ENCODE measurements at places on chromosomes 4 and X.

GRCh38 chr4:48478273-48478672 lies 4.9 kb upstream of the SLC10A4 start:
- DNase-seq, result no peak

DNA sequence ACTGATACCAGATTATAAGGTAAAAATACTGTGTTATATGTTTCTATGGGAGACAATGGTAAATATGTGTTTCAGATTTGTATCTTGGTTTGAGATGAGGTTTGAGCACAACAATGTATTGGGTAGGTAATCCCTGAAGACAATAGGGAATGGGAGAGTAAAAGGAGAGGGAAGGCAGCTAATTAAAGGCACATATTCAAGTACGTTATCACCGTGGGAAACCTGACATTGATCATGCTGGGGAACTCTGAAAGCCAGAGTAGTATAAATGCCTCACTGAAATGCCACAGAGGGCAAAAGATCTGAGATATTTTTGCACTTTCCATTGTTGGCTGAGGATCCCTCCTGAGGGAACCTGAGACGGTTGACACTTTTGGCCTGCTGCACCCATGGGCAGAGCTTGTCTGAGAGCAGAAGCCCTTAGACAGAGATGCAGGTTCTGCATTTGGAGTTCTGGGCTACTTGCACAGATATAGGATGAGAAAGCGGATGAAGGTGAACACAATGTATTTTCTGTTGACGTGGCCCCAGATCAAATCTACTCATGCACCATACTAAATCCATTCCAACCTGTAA lies 506.7 kb downstream of the PCDH18 start:
- no peak for DNase-seq

- no peak for DNase-seq
These were observed 155.9 kb upstream of the MAOA start for GRCh38 chrX:43500246-43500645.

- peak; percentile 56 for DNase-seq
These were observed 825 bp upstream of the RASGEF1B start for GRCh38 chr4:81472281-81473182.

DNA sequence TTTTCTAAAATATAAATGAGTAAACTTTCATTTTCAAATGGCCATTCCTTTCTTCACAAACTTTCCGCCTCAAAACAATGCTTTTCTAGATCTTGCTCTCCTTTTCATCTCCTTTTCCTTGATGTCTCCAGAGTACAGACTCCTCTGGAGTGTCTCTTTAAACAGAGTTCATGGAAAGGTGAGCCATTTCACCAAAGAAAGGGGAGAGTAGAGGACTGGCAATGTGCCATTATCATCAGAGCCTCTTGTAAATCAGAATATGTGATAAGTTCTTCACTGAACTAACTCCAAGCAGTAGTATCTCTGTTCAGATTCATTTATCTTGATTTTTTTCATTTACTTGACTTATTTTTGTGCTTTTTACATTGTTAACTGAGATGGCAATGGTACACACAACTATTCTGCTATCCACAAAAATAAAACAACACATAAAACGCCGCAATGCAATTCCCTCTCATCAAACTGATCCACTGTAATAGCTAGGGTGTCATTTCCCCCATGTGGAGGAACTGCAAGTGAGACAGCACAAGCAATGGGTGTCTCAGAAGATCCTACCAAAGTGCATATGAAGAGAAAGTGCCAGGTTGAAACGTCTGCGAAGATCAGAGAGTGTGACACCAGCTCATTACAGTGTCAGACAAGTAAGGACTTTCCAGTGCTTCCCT lies 125.4 kb downstream of the RASL11B start:
- DNase-seq, result no peak

GRCh38 chrX:20284992-20285391 lies 18.3 kb upstream of the RPS6KA3 start:
- DNase-seq, result no peak

DNA sequence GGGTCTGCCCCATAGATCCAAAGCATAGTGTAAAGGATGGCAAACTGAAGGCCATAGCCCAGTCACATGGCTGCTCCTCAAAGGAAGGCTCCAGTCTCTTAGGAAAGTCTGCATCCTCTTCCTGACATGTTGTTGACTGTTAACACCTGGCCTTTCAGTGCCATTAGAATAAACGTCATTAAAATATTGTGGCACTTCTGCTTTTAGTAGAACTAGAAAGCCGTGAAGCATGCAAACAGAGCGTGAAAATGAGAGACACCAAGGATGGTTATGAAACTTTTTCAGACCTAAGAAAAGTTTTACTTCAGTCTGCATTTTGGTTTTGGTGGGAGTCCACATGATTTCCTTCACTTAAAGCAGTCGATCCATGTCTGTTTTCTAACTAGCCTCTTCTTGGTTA lies 41.1 kb upstream of the AFF2 start:
- no peak for DNase-seq

DNA sequence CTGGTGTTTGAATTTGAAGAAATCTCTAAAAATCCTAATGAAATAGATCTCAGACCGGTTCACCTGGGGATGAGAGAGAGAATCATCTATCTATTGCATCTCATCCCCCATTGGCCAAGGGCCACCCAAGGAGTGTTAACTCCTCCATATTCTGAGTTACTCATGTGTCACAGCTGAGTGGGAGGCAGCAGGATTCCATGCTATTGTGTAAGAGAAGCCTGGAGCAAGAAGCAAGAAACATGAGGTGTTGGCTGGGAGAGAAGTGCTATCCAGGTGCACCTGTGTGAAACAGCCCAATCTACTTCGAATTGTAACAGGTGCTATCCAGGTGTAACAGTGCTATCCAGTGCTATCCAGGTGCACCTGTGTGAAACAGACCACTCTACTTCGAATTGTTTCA lies 150.3 kb upstream of the MAOA start:
- peak; percentile 19 for DNase-seq

DNA sequence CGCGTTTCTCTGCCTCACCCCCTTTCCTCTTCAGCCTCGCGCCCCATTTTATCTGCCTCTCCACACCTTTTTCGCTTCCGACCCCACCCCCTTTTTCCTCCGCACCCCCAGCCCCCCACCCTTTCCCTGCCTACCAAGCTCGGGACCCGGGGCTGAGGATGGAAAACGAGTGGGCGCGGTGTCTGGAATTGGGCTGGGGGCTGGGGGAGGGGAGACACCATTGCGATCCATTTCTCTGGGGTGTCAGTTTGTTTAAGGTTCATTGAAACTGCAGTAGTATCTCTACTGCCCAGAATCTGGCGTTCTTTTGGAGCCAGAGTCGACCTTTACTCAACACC lies 707 bp downstream of the SLC9A6 start:
- DNase-seq, result no peak

GRCh38 chr4:30696191-30696590 lies 24.0 kb upstream of the PCDH7 start:
- DNase-seq, result no peak

- no peak for DNase-seq
These were observed 139.9 kb downstream of the FRMPD4 start for GRCh38 chrX:12278151-12278550.

GRCh38 chrX:10049236-10049635 lies 82.1 kb downstream of the CLDN34 start:
- no peak for DNase-seq

- DNase-seq, result no peak
These were observed 16.0 kb downstream of the CCNQ start for GRCh38 chrX:153582896-153583295.

DNA sequence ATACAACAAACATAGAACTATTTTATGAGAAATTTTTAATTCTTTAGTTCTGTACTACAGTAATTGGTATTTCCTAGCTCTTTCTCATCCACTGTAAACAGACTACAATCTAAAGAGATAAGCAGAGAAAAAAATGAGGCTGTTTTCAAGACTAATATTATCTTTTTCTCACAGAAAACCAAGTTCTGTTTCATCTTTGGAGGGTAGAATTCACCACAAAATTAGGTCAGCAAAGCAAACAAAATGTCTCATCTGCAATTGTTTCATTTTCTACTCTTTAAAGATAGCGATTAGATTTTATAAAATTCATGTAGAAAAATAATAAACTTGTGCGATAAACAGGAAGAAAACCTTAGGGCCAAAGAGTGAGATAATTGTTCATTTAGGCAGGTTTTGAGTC lies 10.8 kb downstream of the APOO start:
- no peak for DNase-seq

- no peak for DNase-seq
These were observed 8.0 kb upstream of the MAGEB5 start for GRCh38 chrX:26208012-26208411.

GRCh38 chr4:15020502-15021286 lies 18.4 kb downstream of the CPEB2 start:
- no peak for DNase-seq

DNA sequence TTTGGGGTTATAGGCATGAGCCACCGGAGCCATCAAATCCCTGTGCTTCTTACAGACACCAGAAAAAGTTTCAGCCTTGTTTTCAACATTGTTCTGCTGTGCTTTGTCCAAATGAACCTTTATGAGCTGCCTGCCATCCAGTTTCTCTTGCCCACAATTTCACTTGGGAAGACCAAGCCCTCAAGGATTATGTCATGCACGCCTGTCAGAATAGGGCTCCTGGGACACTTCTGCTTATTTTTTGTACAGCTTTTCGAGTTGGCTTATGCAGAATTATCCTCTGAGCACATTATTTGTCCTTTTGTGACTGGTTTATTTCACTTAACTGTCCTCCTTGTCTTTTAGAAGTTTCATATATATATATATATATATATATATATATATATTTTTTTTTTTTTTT lies 16.2 kb downstream of the UBE2K start:
- no peak for DNase-seq

- DNase-seq, result no peak
These were observed 428.4 kb upstream of the INTU start for GRCh38 chr4:127204322-127204721.

GRCh38 chr4:3285558-3286334 lies 7.1 kb upstream of the RGS12 start:
- no peak for DNase-seq

DNA sequence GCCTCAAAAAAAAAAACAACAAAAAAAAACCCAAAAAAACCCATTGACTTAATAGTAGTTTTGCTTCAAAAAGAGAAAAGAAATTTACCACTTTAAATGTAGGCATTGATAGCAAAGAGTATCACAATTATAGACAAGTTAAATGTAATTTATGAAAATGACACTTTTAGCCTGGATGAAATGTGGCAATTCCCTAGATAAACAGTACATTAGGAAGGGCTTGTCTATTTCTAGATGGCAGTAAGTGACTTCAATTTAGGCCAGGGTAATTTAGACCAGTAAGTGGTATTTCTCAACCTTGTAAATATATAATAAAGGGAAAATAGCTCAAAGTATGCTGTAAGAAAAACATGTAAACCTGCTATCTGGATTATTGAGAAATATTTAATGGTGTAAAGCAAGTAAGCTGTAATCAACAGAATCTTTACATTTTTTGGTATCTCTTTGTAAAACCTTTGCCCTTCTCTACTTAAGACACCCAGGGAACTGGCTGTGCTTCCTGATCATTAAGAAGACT lies 103.7 kb upstream of the RAPGEF2 start:
- DNase-seq, result no peak

GRCh38 chrX:69186651-69187050 lies 21.4 kb upstream of the PJA1 start:
- DNase-seq, result no peak

- DNase-seq, result peak; percentile 52
These were observed 13.2 kb upstream of the CTSO start for GRCh38 chr4:155966731-155967395.

- DNase-seq, result no peak
These were observed 18.1 kb downstream of the HTRA3 start for GRCh38 chr4:8287343-8288280.

GRCh38 chr4:186557061-186557460 lies 1.7 kb upstream of the MTNR1A start:
- DNase-seq, result no peak

GRCh38 chrX:83508006-83508405 lies at the start of gene POU3F4:
TSS of gene POU3F4 (plus strand) at chrX:83508290. CDS start at chrX:83508325, 35 bp downstream.
- DNase-seq, result no peak

- no peak for DNase-seq
These were observed 265.2 kb downstream of the CHIC1 start for GRCh38 chrX:73828080-73828720.

- no peak for DNase-seq
These were observed 23.0 kb upstream of the DHX15 start for GRCh38 chr4:24607334-24607733.

DNA sequence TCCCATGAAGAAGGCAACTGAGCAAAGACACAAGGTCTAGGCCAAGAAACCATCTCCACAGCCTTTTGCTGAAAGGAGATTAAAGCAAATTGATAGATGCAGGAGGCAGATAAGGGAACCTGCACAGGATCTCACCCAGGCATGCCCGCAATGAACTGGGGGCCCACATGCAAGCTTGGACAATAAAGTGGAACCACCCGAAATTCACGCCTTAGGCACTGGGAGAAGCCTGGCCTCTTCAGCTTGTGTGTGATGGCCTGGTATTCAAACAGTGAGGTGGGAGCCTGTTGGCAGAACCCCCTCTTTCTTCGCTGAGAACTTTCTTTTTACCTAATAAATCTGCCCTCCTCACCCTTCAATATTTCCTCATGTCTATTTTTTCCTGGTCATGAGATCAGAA lies 213.2 kb downstream of the NR3C2 start:
- no peak for DNase-seq

GRCh38 chrX:65783746-65784145 lies 116.3 kb downstream of the MSN start:
- DNase-seq, result no peak

DNA sequence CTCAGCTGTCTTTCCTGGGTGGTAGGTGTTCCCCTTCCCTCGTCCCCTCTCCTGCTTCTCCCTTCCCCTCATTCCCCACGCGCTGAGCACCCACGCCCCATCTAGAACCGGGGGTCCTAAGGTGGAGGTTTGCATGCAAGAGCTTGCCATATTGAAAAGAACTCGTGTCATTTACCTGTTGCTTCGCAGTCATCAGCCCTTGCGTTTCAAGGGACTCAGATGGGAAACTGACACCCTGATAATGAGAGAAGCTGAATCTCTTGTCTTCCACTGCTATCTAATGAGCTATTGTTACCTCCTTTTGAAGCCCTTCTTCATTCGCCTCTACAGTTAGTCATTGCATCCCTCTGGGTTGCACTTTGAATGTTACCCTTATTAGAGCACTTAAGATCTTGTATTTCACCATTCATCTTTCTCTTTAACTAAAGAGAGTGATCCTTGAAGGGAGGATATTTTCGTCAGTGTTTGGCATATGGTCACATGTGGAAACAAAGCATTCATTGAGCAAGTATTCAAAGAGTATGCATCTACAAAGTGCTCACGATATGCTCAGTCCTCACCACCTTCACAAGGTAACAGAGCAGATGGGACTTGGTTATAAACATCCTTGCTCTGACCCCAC lies 25.7 kb downstream of the ARL9 start:
- DNase-seq, result no peak

- no peak for DNase-seq
These were observed 35.7 kb downstream of the APBB2 start for GRCh38 chr4:41178372-41179370.

Data from epithelial cell of proximal tubule (primary cell).